ENCODE measurements at places on chromosomes 4 and X.

DNA sequence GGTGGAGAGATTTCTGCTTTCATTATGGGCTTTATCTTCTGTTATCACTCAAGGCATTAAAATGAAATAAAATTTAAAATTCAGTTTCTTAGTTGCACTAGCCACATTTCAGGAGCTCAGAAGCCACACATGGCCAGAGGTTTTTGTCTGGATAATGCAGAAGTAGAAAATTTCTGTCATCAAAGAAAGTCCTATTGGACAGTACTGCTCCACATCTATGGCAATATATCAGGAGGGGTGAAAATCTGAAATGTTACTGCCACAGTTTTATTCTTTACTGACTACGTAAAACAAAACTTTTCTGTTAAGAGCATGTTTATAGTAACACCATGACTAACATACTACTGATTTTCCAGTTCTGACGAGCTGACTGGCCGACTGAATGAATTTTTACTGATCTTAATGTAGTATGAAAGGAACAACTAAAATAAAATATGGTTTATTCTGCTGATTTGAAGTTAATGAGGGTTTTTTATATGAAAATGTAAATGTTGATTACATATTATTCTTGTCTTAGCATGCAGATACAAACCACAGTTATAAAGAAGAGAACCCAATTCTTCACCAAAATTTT lies 264.0 kb upstream of the HAND2 start:
- ATAC-seq: no peak

GRCh38 chr4:144645631-144646522 lies at the start of gene HHIP:
Gene HHIP (plus strand): TSS chr4:144646156. CDS start chr4:144646676, 520 bp downstream.
- ATAC-seq: peak; percentile 73

DNA sequence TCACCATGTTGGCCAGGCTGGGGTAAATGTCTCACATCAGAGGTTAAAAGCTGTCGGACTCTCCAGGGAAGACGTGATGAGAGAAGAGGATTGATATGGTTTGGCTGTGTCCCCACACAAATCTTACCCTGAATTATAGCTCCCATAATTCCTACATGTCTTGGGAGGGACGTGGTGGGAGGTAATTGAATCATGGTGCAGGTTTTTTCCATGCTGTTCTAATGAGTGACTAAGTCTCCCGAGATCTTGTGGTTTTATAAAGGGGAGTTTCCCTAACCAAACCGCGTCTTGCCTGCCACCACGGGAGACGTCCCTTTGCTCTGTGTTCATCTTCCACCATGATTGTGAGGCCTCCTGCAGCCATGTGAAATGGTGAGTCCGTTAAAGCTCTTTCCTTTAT lies 64.4 kb downstream of the ASMT start:
- no peak for ATAC-seq

DNA sequence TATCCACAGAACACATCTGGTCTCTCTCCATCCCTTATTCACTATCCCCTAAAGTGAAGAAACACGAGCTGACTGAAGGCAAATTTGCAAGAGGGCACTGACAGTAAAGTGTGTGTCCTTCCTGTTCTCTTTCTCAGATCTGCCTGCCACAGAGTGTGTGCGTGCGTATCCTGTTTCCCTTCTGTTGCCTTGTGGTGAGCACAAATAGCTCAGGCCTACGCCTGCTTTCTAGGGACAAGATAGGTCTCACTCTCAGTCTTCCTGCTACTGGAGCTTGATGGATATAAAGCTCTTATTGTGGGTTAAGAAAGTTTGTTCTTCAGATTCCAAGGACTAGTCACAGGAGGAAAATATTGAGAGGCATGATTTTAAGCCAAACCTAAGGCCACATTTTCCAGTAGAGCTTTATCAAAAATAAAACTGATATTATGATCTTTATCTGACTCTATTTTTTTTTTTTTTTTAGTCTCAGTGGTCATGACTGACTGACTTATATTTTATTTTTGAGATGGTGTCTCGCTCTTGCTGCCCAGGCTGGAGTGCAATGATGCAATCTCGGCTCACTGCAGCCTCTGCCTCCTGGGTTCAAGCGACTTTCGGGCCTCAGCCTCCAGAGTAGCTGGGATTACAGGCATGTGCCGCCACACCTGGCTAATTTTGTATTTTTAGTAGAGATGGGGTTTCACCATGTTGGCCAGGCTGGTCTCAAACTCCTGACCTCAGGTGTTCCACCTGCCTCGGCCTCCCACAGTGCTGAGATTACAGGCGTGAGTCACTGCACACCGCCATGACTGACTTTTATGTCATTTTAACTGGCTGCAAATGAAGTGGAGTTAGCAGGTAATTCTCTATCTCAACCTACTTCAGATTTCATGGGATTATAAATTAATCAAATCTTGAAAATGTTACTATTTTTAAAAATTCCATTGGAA lies 140.3 kb upstream of the SH3RF1 start:
- no peak for ATAC-seq

DNA sequence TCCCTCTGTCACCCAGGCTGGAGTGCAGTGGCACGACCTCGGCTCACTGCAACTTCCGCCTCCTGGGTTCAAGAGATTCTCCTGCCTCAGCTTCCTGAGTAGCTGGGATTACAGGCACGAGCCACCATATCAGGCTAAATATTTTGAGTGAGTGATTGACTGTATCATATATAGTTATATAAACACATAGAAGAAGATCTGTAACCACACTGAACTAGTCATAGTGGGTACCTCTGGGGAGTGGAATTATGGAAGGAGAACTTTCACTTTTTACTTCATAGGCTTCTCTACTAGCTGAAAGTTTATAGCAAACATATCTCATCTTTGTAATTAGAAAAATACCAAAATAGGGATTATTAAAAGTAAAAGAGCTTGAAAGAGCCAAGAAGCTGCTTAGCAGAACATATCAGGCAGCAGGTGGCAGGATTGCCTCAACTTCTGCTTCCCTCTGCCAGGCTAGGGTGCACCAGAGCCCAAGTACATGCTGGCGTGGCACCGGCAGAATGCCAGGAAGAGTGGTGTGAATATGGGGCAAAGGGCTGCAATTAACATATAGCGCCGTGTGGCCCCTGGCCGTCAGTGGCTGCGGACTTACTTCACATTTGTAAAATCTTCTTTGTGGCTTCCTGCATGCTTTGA lies 39.5 kb upstream of the CD40LG start:
- no peak for ATAC-seq

DNA sequence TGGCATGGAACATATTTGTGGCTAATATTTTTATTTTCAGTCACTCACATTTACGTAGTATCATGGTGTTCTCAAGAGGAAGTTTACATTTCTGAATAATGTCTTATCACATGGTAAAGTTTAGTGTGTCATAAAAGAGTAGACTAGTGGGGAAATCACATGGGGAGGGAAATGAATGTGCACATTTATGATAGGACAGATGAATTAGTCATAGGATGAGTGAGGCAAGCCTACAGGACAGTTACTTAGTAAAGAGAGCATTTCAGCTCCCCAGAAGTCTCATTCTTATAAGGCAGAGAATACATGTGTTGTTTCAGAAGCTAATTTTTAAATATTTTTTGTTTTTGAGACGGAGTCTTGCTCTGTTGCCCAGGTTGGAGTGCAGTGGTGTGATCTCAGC lies 6.2 kb downstream of the GK start:
- no peak for ATAC-seq

DNA sequence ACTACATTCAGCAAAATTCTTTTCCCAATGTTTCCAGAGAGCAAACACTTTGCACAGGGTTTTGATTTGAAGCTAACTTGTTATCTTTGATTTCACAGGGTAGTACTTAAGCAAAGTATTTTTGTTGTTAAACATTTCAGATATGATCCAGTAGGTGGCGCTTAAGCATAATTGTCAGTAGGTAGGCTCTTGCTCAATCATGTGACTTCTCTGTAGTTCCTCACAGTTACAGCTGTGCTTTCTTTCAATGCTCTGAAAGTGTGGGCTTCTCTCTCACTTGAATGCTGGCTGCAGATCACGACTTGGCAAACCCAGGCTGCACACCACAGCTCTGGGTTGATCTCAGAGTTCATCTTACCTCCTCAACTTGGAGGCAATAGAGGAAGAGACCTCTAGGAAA lies 1016.5 kb downstream of the SH3BGRL start:
- ATAC-seq: no peak

GRCh38 chrX:133908223-133908955 lies 77.0 kb downstream of the GPC3 start:
- ATAC-seq: no peak

DNA sequence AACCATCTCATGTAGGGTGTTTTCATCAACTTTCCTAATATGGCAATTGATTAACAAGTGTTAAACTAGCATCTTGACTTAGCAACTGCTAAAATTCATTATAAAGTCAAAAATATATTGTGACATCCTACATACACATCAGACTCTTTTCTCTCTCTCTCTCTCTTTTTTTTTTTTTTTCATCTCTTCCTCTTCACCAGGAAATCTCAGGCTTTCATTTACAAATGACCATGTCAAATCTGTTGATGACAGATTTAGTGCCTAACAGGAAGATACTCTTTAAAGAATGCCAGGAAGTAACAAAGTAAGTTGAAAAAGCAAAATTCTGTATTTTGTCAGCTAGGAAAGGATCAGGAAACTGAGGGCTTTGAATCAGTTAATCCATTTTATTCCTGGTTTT lies 365.5 kb downstream of the PCDH7 start:
- no peak for ATAC-seq

GRCh38 chr4:28225050-28225449 lies 1364.4 kb downstream of the STIM2 start:
- ATAC-seq: no peak

DNA sequence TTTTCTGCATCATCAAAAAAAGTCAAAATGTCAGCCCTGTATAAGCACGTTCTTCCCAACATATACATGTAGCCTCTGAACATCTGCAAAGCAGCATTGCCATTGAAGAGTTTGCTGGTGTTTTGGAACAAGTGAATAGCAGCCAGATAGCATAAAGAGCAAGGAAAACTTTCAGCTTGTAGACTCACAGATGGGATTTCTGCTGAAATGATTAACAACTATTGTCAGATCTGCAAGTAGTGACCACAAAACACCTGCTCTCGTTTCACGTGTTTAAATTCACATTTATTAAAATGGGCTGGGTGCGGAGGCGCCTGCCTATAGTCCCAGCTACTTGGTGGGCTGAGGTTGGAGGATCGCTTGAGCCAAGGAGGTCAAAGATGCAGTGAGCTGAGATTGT lies 123.7 kb downstream of the SPRY1 start:
- no peak for ATAC-seq

GRCh38 chr4:177385576-177386277 lies 56.5 kb downstream of the AGA start:
- ATAC-seq: no peak

DNA sequence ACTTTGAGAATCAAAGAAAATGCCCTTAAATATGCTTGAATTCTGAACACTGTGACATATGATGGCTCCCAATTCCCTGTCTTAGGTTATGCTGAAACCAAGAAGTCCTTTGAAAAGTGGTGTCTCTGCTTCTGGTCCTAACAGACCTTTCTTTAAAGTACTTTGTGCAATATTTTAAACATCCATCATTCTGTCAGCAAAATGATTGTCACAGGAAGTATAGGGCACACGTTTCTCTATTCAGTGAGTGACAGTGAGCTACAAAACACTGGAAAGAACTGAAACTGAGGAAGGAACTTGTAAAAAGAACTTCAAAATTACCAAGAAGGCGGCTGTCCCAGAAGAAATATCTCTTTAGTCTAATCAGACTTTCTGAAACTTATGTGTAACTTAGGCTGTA lies 12.2 kb upstream of the NUP54 start:
- no peak for ATAC-seq

DNA sequence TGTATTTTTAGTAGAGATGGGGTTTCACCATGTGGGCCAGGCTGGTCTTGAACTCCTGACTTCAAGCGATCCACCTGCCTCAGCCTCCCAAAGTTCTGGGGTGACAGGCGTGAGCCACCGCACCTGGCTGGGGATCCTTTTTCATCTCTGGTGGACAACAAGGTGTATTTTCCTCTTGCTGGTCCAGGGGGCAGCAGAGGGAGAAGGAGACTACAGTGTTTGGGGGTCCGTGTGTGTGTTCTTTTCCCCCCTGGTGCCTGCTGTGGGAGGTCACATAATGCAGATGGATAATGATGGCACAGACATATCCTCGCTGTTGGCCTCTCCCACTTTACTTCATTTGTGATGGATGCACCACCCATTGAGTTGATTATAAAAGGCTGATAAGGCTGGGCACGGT lies 39.0 kb upstream of the CD99 start:
- ATAC-seq: no peak

DNA sequence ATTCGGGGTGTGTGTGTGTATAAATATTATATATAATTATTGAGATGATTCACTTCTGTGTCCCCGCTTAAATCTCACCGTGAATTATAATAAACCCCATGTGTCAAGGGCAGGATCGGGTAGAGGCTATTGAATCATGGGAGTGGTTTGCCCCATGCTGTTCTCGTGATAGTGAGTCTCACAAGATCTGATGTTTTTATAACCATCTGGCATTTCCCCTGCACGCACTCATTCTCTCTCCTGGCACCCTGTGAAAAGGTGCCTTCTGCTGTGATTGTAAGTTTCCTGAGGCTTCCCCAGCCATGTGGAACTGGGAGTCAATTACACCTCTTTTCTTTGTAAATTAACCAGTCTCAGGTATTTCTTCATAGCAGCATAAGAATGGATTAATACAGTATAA lies 851.4 kb upstream of the AGA start:
- no peak for ATAC-seq

DNA sequence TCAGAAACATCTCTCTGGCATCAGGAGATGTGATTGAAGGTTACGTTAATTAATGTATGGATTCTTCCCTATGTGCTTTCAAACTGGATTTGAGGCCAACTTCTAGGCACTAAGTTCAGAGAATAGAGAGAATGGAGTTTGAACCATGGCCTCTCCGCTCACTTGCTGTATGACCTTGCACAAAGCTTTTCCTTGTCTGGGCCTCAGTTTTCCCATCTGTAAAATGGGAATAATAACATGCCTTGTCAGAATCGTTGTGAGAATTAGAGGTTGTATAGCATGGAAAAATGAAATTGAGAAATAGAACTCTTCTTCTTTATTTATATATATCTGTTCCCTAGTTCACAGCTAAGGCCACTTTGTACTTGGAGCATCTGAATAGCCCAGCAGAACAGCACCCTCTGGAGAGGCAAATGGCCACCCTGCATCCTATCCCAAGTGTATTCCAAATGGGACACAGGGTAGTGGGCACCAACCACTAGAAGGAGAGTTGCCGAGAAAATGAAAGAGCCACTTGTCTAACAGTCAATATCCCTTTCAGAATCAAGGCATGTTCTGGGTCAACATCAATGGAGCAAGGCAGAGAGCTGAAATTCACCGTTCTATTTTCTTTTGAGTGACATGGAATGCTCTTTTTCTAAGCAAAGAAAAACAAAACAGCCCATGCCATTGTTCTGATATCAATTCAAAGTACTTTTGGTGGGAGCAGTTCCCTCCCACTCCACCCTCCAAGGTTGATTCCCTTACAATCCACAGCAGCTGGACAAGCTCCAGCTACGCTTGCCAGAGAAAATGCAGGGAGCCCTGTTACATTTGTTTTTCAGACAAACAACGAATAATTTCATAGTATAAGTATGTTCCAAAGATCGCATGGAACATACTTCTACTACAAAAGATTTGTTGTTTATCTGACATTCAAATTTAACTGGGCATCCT lies 23.3 kb upstream of the MTM1 start:
- no peak for ATAC-seq
